Activated CD8-positive, alpha-beta memory T cell treated with anti-CD3 and anti-CD28 coated beads for 1 hour (primary cell): ENCODE measurements at places on chromosomes 2 and 18.
A peak's percentile ranks its signal among the peaks of the same experiment; 100 is the strongest.

DNA sequence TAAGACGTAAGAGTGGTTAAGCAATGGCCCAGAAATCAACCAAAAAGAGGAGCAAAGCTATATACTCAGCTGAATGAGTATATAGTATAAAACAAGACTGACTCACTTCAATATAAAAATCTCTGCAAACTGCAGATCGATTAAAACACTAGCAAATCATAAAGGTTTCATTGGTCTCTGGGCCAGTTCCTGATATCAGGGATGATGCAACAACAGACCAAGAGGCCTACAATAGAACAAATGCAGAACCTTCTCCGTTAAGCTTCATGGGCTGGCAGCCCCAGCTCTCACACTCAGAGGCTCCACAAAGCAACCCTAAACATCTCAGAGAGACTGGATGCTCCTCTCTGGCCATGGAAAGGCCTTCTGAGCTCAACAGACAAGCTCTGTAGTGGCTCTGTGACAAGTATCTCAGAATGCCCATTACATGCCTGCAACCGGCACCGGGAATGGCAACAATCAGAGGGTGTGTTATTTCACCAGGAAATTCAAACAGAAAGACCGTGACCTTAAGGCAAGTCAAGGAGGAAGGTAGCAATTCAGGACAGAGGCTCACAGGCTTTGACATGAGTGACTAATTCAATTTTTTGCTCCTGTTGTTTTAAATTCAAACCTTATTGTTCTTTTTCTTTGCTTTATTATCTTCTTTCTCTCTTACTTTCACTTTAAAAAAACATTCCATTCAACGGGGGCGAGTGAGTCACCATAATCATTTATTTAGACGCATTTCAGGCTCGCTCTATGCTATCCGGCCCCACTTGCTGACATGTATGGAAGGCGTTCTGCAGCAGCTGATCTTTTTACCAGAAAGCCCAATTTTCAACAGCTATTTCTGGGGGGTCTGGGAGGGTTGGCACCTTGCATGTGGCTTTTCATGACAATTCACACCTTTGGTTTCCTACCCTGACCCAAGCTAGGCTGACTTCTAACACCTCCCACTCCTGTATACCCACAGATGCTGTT, 15.1 kb downstream of the CYRIA start:
- no peak for DNase-seq

DNA sequence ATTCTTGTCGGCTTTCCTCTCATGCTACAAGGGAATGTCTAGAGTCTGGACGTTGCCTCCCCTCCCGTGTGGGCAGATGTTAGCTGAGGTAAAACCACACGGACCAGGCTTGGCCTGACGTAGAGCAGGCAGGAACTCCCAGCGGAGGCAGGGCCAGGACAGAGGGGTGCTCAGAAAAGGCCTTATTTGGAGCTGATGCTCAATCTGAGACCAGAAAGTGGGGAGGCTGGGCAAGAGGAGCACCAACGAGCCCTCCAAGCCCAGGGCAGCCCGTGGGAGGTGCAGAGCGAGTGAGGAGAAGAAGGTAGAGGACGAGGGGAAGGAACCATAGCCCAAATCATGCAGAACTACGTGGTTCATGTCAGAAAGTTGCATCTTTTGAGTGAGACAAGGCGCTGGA, 9.0 kb downstream of the TEX51 start:
- no peak for DNase-seq

- DNase-seq: no peak
These were observed 225.1 kb downstream of the ZBTB7C start for GRCh38 chr18:48184118-48184517.

DNA sequence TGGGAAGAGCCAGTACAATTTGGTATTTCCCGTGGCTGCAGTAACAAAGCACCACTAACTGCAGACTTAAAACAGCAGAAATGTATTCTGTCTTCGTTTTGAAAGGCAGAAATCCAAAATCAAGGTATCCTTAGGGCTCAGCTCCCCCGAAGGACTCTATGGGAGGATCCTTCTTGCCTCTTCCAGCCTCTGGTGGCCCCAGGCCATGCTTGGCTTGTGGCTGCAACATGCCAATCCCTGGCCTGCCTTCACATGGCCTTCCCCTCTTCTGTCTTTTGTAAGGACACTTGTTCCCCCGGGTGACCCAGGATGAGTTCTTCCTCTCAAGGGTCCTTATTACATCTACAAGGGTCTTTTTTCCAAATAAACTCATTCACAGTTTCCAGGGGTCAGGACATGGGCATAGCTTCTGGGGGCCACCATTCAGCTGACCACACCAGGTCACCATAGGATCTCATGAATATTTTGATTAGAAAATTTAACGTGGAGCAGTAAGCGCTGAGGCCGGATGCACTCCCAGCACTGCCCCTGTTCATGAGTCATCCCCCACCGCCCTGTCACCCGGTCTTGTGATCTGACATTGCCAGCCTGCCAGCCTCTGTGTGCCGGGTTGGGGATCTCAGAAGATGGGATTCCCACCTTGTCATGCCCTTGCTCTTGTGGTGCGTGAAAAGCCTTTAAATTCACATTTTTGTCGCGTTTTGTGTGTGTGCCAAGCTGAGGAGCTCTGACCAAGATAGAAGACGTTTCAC, 61.2 kb upstream of the B3GNT7 start:
- no peak for DNase-seq

- DNase-seq: no peak
These were observed 563.5 kb upstream of the KLHL29 start for GRCh38 chr2:22821458-22821857.

DNA sequence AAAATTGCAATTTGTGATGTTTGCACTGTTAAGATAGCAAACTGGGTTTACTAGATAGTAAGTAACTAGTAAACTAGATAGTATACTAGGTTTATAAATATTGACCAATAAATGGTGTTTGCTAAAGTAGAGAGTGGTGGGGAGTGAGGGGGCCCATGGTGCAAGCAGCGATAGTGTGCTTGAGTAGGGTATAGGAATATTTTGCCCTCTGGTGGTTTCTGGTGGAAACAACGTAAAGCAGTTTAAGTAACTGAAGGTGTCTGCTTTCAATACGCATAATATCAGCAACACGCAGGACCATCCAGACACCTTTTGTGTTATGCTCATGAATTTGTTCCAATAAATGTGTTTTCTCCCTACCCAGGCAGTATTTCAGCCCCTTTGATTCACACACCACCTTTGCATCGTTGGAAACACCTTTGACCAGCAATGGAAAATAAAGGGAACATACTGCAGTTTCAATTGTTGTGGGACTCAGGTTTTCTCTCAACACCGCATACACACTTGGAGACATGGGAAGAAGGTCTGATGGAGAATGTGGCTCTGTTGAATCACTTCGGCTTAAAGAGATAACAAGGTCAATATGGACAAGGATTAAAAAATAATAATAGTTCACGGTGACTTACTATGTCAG, 16.7 kb upstream of the STAT1 start:
- DNase-seq: no peak

- no peak for DNase-seq
These were observed 199.2 kb downstream of the CAMKMT start for GRCh38 chr2:44560941-44561340.

GRCh38 chr2:96089356-96090195, 26.8 kb downstream of the ADRA2B start:
- no peak for DNase-seq

DNA sequence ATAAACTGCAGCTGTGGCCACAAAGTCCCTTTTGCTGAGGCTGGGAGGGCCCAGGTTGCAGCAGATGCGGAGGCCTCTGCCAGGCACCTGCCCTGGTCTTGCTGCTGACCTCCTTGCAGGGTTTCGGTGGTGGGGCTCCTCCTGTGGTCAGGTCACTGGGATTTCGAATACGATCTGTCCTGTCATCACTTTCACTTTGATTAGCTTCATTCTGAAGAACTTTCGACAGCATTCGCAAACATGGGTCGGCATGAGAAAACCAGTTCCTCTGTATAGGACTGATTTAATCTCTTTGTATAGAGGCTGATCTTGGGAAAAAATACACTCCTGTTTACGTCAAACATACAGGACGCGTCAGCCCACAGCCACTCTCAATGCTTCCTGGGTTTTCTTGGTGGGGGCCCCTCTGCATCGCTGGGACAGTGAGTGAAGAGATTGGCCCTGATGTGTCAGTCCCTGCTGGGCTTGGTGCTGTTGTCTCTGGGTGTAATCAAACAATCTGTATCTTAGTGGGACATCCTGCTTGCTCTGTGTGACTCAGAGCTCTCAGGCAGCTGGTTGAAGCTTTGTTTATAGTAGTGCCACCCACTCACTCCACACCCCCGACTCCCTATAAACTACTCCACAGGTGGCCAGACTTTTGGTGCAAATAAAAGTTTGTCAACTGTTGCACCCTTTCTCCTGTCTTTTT, 209.4 kb upstream of the CXCR4 start:
- DNase-seq: peak; percentile 51

DNA sequence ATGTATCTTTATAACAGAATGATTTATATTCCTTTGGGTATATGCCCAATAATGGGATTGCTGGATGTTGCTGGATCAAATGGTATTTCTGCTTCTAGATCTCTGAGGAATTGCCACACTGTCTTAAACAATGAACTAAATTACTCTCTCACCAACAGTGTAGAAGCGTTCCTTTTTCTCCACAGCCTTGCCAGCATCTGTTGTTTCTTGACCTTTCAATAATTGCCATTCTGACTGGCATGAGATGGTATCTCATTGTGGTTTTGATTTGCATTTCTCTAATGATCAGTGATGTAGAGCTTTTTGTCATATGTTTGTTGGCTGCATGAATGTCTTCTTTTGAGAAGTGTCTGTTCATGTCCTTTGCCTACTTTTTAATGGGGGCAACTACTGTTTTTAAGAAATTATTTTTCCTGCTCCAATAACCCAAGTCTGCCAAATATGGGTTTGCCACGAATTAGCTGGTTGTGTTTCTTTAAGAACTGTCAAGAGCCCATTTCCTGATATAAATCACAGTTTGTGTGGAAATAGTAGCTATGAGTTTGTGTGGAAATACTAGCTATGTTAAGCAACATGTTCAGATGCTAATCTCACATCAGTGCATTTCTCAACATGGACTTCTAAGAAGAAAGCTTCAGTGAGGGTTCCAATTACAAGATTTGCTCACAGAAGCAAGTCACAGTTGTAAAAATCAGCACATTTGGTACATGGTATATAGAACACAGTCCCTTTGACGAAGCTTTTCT, 259.4 kb downstream of the ANAPC1 start:
- no peak for DNase-seq

- DNase-seq: no peak
These were observed 18.0 kb downstream of the COLEC11 start for GRCh38 chr2:3612639-3613523.

DNA sequence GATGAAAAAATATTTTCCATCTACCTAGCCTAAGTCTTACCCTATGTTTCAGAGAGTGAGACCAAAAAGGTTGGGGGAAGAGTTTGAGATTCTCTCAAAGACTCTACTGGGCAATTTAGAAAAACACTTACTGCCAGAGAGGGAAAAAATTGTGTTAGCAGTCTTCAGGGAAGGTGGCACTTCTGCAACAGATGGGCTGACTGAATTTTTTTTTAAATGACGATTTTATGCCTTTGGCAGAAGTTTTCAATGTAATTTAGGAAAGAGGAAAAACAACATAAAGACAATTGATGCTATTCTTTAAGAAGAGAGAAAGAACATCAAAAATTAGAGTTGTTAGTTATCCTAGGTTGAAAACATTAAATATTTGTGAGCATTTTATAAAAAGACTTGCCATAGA, 1894.5 kb upstream of the PIK3C3 start:
- no peak for DNase-seq
